ENCODE measurements at places on chromosomes 2 and 18.

GRCh38 chr2:179571252-179571651 is 290.2 kb downstream of the ZNF385B start:
- DNase-seq = no peak

GRCh38 chr2:64988420-64989125 is 626 bp upstream of the SLC1A4 start:
- peak; percentile 92 for DNase-seq

- no peak for DNase-seq
Measured at GRCh38 chr18:38796762-38797161, 1231.2 kb upstream of the CELF4 start.

DNA sequence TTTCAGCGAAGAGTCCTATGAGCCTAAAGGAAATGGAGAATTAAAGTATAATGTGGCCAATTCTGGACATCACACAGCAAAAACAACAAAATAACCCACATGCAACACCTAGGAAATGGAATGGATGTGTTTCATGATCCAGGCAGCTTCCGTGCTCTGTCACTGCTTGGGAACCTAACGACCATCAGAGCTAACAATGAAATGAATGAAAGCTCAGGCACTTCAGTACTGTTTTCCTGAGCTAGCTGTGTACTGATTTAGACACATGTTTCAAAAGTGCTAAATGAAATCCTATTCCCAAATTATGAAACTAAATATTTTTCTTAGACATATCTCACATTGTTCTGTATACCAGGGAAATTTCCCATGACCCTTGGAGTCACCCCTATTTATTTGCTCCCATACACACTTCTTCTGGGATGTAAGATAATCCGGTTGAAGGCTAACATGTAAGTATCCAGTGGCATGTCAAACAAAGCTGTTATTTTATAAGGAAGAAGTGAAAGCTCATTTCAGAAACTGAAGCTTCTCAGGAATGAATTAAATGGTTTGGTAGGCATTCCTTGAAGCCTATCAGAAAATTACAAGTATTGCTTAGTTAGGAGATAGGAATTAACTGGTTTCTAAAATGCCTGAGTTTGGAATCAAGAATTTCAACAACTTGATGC is 108.5 kb upstream of the RND3 start:
- DNase-seq = no peak

DNA sequence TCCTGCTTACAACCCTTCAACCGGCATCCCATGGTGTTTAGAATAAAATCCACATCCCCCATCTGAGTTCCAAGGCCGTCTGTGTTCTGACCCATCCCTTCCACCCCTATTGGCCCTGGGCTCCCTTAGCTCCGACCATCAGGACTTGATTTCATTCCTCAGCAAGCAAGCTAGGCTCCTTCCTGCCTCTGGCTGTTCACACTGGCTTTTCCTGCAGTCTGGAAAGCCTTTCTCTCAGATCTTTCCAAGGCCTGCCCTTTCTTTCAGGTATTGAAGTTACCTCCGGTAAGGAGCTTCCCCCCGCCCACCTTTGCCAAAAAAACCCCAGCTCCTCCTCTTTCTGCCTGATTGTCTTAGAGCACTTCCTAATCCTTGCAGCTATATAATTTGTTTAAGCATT is 86.8 kb downstream of the CLIP4 start:
- DNase-seq = no peak
